Fibroblast of mammary gland (primary cell): ENCODE measurements at places on chromosomes 6 and 20.

DNA sequence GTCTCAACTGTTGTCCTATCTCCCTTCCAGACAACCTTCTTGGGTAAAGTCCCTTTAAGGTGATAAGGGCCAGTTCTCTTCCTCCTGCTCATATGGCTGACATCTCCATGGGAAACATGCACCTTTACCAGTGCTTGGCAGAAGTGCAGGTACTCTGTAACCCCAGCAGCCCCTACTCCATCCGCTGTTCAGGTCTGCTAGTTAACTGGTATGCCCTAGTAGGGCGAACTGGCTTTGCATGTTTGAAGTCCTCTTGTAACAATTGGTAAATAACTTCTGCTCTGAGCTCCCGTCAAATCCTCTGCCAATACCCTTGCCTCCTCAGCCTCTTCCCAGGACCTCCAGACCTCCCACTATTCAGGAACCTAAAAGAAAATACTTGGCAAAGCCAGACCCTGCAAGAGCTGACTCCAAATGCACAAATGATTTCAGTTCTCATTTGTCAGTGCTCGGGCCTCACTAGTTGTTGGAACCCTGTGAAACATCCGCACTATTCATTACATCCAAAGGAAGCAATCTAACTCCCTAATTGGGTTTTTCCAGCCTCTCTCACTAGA, 703.7 kb downstream of the MAFB start:
- DNase-seq: no peak

- DNase-seq: no peak
These were observed 258.3 kb upstream of the TCF21 start for GRCh38 chr6:133630651-133631050.

GRCh38 chr6:105641504-105641903, 238.6 kb upstream of the PREP start:
- DNase-seq: no peak

- DNase-seq: peak; percentile 97
These were observed 107.2 kb downstream of the ATP9A start for GRCh38 chr20:51660672-51661608.

DNA sequence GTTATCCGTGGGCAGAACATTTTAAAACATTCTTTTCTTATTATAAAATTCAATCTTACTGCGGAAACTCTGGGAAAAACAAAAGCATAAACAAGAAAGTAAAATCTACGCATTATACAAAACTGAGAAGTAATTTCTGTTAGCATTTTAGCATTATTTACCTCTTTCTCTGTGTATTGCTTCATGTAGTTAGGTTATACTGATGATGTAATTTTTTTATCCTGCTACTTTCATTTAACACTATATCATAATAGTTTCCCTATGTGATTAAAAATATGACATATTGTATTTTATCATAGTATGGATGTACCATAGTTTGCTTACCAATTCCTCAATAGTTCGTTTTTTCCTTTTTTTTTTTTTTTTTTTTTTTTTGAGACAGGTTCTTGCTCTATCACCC, 4.2 kb upstream of the GCNT2 start:
- DNase-seq: no peak

- peak; percentile 52 for DNase-seq
These were observed 9.0 kb upstream of the NCOA6 start for GRCh38 chr20:34834459-34834893.
